H9 (cell line): ENCODE measurements at places on chromosomes 5 and 9.

DNA sequence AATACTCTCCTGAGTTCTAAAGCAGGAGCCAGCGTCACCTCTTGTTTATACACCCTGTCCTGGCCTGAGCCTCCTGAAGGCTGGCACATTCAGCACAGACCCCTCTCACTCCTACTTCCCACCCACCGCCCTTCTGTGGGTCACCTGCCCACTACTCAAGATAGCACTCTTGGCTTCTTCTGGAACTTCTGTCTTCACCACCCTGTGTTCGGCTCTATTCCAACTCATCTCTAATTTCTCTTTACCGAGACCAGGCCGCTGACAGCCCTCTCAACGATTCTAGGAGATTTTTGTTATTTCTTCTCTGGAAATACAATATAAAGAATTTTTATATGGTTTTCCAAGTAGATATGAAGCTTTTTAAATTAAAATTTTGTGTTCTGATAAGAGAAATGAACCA, 57.4 kb downstream of the IRF1 start:
- no peak for DNase-seq

DNA sequence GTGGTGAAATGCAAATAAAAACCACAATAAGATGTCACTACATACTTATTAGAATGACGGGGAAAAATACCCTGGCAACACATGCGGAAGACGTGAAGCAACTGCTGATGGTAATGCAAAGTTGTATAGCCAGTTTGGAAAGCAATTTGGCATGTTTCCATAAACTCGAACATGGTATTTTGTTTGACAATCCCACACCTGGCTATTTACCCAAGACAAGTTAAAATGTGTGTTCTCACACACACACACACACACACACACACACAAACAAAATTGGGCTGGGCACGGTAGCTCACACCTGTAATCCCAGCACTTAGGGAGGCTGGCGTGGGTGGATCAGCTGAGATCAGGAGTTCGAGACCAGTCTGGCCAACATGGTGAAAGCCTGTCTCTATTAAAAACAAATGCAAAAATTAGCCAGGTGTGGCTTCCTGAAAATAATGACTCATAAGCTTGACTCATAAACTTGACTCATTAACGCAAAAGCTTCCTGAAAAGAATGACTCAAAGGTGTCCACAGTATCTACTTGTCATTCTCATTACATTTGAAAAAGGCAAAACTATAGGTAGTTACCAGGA, 456.5 kb downstream of the CDH18 start:
- no peak for DNase-seq

- DNase-seq = no peak
Observed at GRCh38 chr5:7808998-7809397, 41.9 kb downstream of the CFAP90 start.

DNA sequence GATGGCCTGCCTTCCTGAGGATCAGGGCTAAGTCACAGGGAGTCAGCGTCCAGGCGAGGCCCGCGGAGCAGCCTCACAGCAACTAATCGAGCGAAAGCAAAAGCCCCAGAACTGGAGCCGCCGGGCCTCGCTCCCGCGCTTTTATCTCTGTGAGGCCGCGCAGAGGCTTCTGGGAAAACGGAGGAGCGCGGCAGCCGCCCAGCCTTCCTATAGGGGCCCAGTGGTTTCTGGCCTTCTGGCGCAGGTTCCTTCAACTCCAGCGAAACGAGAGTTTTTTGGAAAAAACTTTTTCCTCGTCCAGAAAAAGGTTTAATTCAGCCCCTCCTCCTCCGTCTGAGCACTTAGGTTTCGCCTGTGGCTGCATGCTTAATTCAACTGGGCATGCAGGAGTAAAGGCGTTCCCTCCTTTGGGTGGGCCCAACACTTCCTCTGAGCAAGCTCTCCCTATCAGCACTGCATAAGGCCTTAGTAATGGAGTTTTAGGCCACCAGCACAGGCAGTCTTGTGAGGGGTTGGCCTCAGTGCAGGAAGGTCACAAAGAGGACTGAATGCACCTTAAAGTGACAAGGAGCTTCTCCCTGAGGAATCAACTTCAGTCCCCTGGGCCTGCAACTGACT, at the start of gene MEIKIN:
Gene MEIKIN, minus strand, starts transcription at position 113 of the 618 bp plus-strand sequence. CDS start 158 bp downstream, outside the sequence.
- DNase-seq = no peak

DNA sequence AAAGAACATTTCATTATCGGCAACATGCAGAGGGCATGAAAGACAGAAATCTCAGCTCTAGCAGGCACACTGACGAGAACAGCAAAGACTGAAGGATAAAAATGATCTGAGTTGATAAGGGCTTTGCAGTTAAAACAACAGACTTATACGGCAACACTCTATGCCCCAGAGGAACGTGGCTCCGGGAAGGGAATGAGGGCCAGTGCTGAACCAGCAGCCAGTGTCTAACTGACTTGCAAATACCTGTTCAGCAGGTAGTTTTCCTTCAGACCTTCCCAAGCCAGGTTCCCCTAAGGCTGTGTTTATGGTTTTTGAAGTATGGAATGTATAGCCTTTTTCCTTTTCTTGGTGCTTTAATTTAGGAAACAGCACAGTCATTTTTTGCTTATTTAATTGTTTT, 121.3 kb upstream of the CDH18 start:
- no peak for DNase-seq

GRCh38 chr5:61670941-61671340, 338.9 kb downstream of the ZSWIM6 start:
- DNase-seq = no peak

GRCh38 chr5:165837286-165837685, 2331.9 kb downstream of the MAT2B start:
- no peak for DNase-seq

- DNase-seq = no peak
Observed at GRCh38 chr5:129074903-129075302, 19.6 kb upstream of the ISOC1 start.

GRCh38 chr9:76438841-76439588, 20.0 kb upstream of the GCNT1 start:
- DNase-seq = no peak
